CD4-positive, alpha-beta T cell treated with Interleukin-2 at 100 ng/mL for 4 hours (primary cell): ENCODE measurements at places on chromosomes 7 and 10.

GRCh38 chr10:24706479-24707118, 17.1 kb downstream of the ARHGAP21 start:
- peak; percentile 30 for DNase-seq

GRCh38 chr10:15809450-15809849, 50.9 kb downstream of the MINDY3 start:
- no peak for DNase-seq

DNA sequence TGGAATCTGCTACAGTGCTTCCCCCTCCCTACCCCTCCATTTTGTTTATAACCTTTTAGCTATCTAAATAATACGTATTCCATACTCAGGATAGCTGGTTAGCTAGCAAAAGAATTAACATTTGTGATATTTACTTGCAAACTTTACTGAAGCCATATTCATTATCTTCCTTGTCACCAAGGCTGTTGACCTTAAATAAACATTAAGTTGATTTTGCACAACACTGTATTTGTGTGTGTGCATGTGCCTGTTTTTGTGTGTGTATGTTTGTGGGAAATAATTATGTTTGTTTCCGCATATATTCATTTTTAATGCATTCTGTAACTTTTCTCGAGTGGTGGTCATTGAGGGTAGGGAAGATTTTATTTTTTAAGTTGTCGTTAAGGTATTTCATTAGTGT, 15.9 kb downstream of the TMEM60 start:
- no peak for DNase-seq

DNA sequence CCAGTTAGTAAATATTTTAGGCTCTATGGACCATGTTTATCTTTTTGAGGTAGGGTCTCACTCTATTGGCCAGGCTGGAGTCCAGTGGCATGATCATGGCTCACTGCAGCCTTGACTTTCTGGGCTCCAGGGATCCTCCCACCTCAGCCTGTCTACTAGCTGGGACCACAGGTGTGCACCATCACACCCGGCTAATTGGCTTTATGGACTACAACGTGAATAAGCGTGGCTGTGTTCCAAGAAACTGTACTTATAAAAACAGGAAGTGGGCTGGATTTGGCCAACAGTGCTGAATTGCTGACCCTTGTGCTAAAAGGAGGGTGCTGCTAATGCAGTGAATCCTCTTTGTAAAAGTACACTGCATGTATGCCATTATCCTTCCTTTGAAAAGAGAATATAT, 111.7 kb upstream of the CDK13 start:
- DNase-seq = no peak

- no peak for DNase-seq
Measured at GRCh38 chr7:105580022-105580740, 1.1 kb downstream of the EFCAB10 start.

DNA sequence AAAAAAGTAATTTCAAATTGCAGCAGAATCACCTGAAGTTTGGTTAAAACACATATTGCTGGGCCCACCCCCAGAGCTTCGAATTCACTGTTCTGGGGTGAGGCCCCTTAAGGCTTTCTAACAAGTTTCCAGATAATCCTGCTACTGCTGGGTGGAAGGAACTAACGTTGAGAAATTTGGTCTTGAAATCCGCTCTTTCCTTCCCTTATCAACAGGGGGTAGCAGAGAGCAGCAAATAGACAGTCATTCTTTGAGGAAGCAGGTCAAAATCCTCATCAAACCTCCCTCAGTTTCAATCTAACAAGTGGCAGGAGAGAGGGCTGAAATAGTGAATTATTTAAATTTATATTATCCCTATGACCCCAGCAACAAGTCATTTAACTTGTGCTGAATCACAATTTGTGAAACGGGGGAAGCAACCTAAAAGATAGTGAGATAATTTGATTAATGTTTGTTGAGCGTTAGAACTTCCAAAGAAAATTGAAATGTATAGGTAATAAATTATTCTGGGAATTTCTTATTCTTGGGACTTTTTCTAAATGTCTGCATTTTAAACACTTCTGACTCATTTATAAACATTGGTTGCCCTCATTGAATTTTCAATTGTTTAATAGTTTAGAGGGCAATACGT, 21.7 kb upstream of the MALSU1 start:
- peak; percentile 72 for DNase-seq

GRCh38 chr10:79434821-79435251, 10.6 kb downstream of the ZCCHC24 start:
- no peak for DNase-seq
